ENCODE measurements at places on chromosomes 1 and 21.

GRCh38 chr1:6588893-6589520 lies 9.2 kb downstream of the ZBTB48 start:
- no peak for DNase-seq

DNA sequence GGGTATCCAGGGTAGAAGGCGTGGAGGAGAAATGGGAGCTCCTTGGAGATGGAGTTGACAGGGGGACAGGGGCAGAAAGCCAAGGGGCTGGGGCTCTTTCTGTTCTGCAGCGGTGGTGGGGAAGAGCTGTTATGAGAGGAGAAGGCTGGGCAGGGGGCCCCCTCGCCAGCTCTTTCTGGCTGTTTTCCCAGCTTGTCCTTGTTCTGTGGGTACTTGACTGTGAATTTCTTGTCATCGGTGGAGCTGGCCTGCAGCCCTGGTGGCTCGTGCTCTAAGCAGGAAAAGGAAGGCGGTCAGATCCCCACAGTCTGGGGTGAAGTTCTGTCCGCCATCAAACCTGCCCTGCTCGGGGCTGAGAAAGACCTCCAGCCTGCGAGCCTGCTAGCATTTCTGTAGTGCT lies 7.6 kb downstream of the ZNF683 start:
- no peak for DNase-seq

- DNase-seq: peak; percentile 16
Measured at GRCh38 chr1:38872401-38873026, 634 bp downstream of the MYCBP start.

GRCh38 chr1:236149696-236150228 lies 7.4 kb downstream of the GPR137B start:
- DNase-seq: no peak

- DNase-seq: no peak
Measured at GRCh38 chr1:180358649-180359048, 128.6 kb downstream of the LHX4 start.

GRCh38 chr1:54275349-54275748 lies 75.4 kb downstream of the MRPL37 start:
- no peak for DNase-seq

DNA sequence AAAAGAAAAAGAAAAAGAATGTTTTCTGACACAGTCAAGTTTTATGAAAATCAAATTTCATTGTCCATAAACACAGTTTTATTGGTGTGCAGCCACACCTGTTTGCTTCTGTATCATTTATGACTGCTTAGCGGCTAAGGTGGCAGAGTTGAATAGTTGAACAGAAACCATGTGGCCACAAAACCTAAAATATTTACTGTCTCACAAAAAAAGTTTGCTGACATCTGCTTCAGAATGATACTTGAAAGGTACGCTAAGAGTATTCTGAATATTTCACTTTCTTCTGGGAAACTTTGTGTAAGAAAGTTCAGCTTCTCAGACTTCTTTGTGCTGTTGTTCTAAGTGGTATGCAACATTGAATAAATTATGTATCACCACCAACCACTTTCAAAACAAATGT lies 6.2 kb downstream of the KCNK1 start:
- DNase-seq: no peak

- DNase-seq: peak; percentile 78
Measured at GRCh38 chr1:2300851-2301606, 72.9 kb downstream of the SKI start.

Data from activated T-cell treated with anti-CD3 and anti-CD28 coated beads for 24 hours (primary cell).